Psoas muscle (tissue), 8 donors: ENCODE measurements at places on chromosomes 6 and 20. TPM values are rescaled to one million over a fixed set of nuclear protein-coding genes. Genes with fewer than 3 reads are reported as not detected.

Gene PLCB4
- polyA plus RNA-seq: 1.6 TPM

Gene VSX1
- polyA plus RNA-seq: 0.04 TPM

Gene BEND6
- polyA plus RNA-seq: 0.60 TPM

Gene ROS1
- not detected for polyA plus RNA-seq

Gene SRMS
- polyA plus RNA-seq: not detected
